Right forelimb (tissue), 1 donor: ENCODE measurements at places on chromosomes 1 and 21.

DNA sequence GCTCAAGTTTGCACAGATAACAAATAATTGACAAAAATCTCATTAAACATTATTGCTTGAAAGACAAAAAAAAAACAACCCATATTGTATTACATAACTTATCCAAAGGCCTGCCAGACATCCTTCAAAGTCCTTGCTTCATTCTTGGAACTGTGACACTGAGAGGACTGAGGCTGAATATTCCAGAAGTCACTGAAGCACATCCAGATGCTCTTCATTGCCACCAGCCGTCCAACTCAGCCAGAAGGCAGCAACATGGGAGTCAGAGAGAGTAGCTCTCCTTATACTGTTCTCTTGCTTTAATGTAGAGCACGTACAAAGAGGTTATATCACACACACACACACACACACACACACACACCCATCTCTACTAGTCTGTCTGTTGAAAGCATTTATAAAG, 755.0 kb downstream of the LTN1 start:
- no peak for DNase-seq

- no peak for DNase-seq
Measured at GRCh38 chr1:214009423-214010196, 21.8 kb downstream of the PROX1 start.

DNA sequence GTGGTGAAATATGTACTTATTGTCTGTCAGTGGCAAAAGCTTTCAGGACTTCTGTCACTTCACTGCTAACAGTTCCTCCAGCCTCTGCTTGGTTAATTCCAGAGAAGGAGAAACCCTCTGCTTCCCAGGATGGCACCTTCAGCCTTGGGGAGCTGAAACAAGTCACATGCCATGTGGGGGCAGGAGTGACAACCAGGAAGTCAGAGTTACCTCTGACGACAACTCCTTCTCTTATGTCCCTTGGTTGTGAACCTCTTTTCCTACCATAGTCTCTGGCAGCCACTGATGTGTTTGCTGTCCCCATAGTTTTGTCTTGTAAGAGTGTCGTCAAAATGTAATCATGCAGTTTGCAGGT, 53.6 kb downstream of the FCRL5 start:
- no peak for DNase-seq

GRCh38 chr21:42547001-42547905, 33.6 kb downstream of the SLC37A1 start:
- DNase-seq = no peak

DNA sequence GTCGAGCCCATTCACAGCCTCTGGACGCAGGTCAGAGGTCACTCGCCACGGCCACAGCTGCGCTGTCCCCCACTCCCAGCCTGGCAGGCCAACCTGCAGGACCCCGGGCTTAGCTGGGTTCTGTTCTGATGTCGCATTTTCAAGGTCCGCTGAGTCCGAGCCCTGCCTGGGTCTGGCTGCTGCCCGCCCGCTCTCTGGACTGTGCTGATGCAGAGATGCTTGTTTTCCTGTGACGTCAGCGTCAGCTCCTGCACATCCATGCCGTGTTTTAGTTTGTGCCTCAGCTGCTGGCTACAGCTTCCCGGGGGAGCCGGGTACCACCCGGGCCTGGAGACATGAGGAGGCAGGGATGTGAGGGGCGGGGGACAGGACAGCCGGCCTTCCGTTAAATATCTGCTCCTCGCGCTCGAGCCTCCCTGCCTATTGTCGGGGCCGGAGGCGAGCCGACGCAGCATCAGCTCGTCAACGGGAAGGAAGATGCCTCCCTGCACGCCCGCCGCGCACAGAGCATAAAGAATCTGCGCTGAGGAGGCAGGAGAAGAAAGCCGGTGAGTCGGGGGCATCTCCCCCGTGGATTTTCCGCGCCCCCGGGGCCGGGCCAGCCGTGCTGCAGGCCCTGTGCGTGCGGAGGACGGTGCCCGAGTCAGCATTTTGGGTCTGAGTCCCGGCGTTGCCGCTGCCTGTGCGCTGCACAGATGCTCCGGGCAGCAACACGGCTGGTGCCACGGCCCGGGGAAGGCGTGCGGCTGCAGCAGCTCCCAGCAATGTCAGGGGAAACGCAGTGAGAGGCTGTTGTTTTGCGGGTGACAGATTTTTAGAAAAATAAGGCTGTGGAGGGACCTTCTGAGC, 23.4 kb downstream of the PRKCZ start:
- peak; percentile 53 for DNase-seq

- DNase-seq = no peak
Measured at GRCh38 chr1:206975306-206975705, 5.0 kb upstream of the FCAMR start.

- no peak for DNase-seq
Measured at GRCh38 chr1:218068241-218068640, 216.9 kb upstream of the RRP15 start.

DNA sequence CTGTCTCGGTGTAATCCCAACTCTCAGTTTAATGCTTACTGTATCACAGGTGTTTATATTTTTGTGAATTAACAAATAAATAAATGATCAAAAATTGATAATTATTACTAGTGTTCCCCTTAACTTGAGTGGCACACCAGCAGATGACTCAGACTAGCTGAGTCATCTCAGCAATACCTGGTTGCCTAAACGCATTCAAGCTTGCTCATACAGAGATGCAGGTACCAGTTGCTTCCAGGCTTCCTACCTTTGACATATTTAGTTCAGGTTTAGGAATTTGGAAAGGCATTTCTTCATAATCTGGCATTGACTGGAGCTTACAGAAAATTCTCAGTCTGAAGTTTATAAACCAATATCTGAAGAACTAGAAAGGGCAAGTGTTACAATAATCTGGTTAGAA, 78.9 kb upstream of the LMO4 start:
- DNase-seq = no peak

GRCh38 chr1:40362699-40363098, 10.8 kb upstream of the SMAP2 start:
- no peak for DNase-seq

DNA sequence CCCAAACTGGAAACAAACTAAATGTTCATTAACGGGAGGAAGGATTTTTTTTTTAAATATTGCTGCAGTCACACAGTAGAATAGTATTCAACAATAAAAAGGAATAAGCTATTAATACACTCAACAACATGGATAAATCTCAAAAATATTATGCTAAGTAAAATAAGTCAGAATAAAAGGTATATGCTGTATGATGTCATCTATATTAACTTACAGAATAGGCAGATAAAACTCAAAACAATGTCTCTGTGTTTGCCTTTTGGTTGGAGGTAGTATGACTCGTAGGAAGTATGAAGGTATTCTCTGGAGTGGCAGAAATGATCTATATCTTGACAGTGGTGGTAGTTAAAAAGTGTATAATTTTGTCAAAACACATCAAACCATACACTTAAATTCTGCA, 6.1 kb upstream of the ST6GALNAC5 start:
- no peak for DNase-seq

- no peak for DNase-seq
Measured at GRCh38 chr1:36687312-36687711, 204.6 kb upstream of the CSF3R start.

DNA sequence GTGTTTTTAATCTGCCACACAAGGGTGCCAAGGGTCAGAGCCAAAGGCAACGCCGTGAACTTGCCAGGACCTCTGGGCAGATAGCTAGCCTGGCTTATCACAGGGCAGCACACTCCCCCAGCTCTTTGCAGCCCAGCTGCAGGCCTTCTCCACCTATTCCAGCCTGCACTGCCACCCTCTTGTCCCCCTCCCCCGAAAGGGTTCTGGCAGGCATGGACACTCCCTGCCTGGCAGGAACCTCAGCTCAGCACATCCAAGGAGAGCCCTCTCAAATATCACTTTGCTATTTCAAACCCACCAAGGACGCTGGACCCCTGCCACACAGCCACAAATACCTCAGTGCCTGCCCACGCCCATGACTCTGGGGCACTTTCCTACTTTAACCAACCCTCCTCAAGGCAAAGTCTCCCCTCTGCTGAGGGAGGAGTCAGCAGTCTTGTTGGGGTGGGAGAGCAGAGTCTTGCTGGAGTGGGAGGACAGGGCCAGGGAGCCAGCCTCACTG, 9.1 kb downstream of the SSBP3 start:
- peak; percentile 73 for DNase-seq

DNA sequence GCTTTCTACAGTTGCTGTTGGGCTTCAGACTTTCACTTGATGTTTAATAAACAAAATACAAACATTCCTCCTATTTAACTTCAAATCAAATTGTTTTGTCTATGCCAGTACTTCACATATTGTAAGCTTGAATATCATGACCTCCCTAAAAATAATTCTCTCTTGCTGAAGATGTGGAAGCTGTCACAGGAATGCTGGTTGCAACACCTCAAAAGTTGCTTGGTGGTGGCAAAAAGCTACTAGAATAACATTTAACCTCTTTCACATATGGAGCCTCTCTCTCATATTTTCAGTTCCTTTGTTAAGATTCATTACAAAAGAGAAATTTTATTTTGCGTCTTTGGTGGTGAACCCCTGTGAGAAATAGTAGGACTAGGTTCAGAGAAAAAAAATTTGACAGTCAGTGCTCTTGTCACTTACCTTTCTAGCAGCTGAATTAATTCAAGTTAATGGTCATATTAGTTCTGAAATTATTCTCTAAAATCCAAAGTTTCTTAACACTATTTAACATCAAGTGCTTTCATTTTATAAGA, 25.5 kb upstream of the F13B start:
- DNase-seq = no peak

- no peak for DNase-seq
Measured at GRCh38 chr1:3482378-3482849, 27.9 kb downstream of the ARHGEF16 start.

DNA sequence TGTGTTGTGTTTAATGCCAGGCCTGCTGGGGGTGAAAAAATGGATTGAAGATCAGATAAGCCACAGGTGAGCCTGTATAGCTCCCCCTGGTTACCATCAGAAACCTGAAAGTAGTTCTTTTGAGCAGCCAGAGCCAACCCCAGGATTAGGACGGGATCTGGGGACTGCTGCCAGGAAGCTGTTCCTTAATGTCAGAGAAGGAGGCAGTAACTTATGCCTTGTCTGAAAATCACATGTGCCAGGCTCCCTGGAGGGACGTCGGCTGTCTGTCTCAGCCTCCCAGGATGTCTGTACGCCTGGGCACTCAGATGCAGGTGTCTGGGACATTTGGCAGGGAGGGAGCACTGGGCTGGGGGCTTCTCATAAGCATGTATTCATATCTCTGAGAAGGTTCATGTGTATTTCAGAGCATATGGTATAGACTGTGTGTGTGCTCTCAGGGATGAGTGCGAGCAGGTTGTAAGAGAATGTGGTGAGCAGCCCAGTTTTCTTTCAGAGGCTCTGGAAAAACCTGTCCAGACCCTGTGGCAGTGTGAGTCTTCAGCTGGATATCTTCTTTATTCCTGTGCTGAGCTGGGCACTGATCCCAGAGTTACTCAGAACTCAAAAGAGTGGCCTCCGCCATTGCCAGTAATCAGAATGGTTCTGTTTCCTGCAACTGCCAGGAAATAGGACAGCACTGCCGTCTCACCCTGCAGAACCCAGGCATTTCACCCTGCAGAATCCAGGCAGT, 2.8 kb downstream of the FAM43B start:
- no peak for DNase-seq

DNA sequence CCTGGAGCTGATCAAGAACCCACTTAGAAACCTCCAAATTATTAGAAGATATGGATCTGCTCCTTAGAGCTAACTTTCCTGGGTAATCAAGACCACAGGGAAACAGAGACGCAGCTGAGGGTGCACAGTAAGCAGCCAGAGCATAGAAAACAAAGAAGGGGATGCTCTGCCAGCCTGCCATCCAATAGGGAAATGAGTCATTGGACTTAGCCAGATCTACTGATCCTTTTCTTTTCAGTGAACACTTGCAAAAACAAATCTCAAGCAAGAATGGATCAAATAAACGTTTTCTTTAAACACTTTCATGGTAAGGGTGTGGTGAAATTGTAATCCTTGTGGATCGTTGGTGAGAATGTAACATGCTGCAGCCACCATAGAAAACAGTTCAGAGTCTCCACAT, 474.0 kb downstream of the LTN1 start:
- no peak for DNase-seq

DNA sequence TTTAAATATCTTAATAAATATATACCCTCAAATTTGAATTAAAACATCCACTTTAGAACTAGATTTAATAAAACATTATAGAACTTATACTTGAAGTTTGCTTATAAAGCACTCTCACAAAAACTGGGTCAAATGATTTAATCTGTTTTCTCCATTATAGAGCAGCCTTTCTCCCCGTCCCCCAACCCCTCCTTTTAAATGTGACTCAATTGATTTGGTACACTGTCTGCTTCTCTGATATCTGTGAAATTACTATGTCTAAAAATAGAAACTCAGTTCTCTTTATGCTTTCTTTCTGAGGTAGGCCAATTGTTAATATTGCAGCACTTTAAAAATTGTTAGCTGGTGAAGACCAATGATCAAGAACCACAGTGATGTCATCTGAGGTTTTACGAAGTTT, 6.9 kb upstream of the ZBTB21 start:
- DNase-seq = no peak

DNA sequence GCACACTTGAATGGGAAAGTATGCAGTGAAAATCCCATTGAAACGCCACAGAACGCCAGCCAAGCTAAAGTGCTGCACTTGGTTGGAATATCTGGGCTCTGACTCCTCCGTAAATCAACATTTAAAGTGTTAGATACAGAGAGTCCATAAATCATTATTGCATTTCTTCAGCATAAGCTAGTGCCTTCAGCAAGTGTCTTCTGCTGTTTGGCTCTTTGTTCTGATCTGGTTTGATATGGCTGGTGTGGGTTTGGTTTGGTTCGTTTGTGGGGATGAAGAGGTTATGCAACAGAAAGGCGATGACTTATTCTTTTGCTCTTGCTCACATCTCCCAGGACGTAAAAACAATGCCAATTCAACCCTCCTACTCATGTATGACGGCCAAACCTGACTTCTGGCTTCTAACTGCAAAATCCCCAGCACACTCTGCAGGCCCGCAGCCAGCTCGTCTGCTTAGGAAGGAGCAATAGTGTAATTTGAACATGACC, 121.8 kb upstream of the ERG start:
- DNase-seq = peak; percentile 65

GRCh38 chr1:84861516-84861915, 31.5 kb downstream of the LPAR3 start:
- no peak for DNase-seq

- no peak for DNase-seq
Measured at GRCh38 chr1:41743366-41743765, 175.4 kb downstream of the HIVEP3 start.

DNA sequence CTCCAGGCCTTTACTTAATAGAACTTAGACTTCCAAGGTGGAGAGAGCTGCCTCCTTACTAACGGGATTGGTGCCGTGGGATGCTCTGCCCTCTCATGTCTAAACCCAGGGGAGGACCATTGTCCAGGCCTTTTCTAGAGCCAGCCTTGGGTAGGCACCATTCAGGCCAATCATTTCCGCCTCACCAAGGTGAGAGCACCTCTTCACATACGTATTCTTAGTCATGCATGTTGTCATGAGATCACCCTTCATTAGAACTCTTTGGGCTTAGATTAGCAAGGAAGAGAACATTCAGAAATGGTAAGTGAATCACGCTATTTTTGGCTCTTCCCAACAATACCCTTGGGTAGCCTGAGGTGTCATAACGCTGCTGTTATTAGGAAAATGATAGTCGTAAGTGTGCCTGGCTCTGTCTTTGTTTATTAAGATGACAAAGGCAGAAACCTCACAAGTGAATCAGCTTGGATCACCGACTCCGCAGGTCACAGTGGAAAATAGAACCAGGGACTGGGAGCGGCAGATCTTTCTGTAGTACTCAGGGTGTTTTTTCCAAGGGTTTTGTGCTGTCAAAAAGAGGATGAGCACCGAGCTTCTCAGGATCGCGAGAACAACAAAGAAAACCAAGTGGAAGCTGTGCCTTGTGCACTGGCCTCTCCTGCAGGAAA, 55.0 kb downstream of the HUNK start:
- DNase-seq = no peak
